ENCODE measurements at places on chromosomes 5 and 9.

- DNase-seq: no peak
Measured at GRCh38 chr9:132136151-132136780, 25.6 kb upstream of the NTNG2 start.

DNA sequence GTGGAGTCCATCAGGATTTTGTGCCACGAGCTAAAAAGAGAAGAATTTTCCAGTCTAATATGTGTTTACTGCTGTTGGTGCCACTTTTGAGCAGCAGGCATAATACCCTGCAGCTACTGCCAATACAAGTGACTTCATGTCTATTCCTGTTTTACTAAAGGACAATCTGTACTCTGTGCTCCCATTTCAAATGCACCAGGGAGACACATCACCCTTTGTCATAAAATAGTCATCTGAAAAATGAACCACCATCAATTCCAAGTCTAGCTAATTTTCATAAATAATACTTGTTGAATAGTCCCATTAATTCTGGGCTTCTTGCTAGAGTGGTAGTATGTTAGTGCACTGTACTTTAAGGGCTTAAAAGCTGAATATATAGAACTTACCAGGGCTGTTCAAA lies 8.9 kb upstream of the PKD2L2 start:
- no peak for DNase-seq

- DNase-seq: no peak
Measured at GRCh38 chr5:165328846-165329245, 1823.4 kb downstream of the MAT2B start.

GRCh38 chr9:136901516-136902258 lies 15.4 kb downstream of the TRAF2 start:
- peak; percentile 74 for DNase-seq

DNA sequence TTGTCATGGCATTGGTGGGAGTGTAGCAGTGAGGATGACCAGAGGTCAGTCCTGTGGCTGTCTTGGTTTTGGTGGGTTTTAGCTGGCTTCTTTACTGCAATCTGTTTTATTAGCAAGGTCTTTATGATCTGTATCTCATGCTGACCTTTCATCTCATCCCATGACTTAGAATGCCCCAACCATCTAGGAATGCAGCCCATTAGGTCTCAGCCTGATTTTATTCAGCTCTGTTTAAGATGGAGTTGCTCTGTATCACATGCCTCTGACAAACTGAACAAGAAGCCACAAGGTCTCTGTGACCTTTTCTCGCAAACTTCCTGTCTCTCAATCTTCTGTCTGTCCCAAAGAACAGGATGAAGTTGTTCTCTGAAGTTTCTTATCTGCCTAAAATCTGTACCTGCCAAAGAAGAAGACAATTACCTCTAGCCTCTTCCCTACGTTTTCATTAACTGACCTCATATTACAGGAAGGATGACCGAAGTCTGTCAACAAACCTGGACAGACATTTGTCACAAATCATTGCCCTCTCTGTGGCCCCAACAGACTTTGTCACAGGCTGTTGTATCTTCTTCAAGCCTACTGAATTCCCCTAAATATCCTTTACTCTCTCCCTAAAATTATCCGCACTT lies 284.2 kb upstream of the SEMA6A start:
- DNase-seq: no peak

GRCh38 chr9:114738581-114739316 lies 56.8 kb upstream of the TEX48 start:
- DNase-seq: peak; percentile 34

- DNase-seq: no peak
Measured at GRCh38 chr5:37172957-37173356, 76.2 kb downstream of the CPLANE1 start.

DNA sequence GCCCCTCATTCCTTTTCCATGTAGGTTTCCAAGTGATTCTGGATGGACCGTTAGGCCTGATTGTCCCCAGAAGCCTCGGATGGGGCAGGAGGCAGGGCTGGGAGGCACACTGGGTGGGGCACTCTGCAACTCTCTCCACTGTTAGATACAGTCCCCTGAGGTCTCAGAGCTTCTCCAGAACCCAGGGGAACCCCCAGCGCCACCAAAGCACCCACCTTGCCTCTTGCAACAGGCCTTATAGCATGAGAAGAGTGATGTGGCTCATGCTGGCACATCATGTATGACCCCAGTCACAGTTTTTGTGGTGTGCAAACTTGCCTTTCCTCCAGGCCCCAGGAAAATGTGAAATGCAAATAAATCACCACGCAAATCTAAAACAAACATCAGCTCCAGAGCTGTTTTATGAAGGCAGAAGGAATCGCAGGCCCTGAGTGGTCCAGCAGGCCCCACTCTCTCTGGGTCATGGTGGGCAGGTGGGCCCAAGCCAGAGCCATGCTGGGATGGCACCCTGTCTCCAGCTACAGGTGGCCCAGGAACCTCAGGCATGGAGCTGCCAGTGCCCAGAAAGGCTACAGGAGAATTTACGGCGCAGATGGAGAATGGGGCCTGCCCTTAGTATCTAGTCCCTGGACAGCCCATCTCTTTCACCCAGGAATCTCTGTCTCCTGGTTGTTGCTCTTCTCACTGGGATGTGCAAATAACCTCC lies 36.3 kb upstream of the CDKN2AIPNL start:
- no peak for DNase-seq

- DNase-seq: no peak
Measured at GRCh38 chr9:117523531-117524153, 108.8 kb upstream of the ASTN2 start.

DNA sequence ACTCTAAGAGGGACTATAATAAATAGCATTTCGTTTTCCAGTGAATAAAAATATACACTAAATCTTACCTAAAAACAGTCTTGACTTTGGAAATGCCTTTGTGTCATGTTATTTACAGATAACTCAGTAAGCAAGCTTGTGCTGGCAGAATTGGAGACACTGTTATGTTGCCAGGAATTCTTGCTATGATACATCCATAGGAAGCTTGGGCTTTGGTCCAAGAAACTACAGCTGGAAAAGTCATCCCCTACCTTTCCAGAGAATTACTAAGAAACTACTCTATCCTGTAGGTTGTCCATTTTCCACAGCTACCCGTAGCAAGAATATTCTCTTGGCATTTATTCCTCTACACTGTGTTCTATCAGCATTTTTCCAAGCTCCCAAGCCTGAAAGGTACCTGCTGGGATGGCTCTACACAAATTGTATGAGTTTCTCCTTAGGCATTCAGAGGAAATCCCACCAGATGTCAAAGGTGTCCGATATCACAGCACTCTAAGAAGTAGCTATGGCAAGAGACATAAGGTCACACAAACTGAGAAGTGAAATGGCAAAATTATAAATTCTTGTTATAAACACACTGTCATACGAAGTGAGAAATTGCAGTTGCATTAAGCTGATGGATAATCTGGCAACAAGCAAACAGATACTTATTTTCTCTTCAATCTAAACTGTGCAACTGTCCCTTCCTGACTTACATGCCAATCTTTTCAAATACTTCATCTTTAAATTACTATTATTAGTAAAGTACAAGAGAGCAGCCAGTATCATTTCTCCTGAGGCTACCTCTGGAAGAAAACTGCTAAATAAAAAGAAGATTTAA lies 68.5 kb downstream of the MCTP1 start:
- no peak for DNase-seq

DNA sequence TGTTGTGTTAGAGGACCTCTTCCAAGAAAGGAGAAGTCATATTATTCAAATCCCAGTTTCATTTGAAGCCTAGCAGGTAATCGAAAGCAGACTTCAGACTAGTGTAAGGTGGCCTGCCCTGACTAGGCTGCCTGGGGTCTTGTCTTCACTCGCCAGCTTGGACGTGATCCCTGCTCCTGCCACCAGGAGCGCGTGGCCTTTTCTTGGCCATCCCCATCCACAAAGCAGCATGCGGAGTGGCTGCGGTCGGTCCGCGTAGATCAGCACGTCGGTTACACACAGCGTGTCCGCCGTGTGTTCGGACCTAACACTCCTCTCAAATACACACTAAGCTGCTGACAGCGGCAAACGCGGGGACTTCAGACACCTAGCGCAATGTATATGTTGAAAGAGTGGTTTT lies 37.3 kb downstream of the CFAP77 start:
- DNase-seq: no peak

- no peak for DNase-seq
Measured at GRCh38 chr5:108564441-108564840, 182.5 kb upstream of the FBXL17 start.

GRCh38 chr5:150497274-150497988 lies 10.5 kb upstream of the NDST1 start:
- DNase-seq: no peak

DNA sequence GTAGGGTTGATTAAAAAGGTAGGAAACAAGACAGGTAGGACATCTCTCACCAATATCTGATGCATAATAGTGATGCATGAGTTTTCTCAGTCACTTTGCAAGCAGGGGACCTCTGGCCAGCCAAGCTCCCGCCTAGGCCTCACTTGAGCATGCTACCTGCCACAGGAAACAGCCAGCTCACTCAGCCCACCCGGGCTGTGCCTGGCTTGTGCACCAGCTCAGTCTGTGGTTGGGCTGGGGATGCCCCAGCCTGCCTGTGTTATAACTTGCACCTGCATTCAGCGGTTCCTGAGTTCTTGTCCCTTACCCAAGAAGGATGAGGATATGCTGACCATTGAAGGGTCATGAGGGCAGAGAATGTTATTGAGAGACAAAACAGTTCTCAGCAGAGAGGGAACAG lies 172.8 kb upstream of the PLCXD3 start:
- no peak for DNase-seq

GRCh38 chr9:116718111-116718510 lies 31.0 kb downstream of the TRIM32 start:
- no peak for DNase-seq

DNA sequence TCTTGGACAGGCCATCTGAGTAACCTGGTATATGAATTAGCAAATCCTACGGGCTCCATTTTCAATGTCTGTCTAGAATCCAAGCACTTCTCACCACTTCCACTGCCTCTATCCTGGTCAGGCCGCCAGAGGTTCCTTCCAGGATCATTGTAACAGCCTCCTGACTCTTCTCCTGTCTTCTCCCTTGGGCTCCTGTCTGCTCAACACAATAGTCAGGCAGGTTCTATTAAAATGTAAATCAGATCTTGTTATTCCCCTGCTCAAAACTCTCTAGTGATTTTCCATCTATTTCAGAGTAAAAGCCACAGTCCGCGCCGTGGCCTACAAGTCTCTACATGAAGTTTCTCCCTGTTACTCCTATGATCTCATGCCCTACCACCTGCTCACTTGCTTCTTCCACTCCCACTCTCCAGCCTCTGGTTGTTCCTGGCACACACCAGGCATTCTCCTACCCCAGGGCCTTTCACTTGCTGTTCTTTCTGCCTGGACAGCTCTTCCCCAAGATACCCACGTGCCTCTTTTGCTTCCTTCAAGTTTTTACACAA lies 21.7 kb downstream of the ZNF366 start:
- no peak for DNase-seq

GRCh38 chr9:69193685-69194032 lies 19.6 kb downstream of the TJP2 start:
- no peak for DNase-seq

DNA sequence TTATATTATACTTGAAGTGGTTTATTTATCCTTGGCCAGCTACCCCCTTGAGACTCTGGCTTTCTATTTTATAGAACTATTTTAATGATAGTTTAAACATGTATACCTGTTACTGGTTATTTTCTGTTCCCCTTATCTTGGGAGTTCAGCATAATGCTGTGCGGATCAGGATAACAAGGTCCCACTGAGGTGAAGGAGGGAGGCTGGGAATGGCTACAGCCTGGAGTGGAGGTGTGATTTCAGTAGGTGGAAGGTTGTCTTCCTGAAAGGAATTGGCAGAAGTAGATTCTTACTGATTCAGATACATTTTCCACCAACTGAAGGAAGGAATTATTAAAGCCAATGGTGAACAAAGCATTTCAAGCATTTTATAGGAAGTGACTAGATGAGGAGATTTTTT lies 38.9 kb downstream of the PAM start:
- DNase-seq: no peak

DNA sequence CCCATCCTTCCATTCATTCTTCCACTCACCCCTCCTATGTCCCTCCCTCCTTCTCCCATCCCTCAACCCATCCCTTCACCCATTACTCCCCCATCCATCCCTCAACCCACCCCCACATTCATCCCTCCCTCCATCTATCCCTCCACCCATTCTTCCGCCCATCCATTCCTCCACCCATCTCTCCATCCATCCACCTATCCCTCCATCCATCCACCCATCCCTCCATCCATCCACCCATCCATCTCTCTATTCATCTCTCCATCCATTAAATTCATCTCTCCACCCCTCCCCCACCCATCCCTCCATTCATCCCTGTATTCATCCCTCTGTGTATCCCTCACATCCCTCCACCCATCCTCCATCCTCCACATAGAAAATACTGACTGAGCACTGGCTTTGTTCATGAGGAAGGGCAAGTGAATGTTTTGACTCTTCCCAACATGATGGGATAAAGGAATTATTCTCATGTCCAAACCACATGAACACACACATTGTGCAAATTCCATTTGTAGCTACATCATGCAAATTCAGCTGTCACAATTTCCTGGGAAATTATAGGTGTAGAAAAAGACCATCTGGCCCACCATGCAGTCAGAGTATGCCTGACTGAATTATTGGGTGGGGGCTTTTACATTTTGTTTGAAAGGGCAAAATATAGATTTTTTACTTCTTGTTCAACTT lies 6.9 kb upstream of the VAV2 start:
- no peak for DNase-seq

GRCh38 chr9:5095795-5096194 lies 89.6 kb downstream of the INSL6 start:
- DNase-seq: no peak

- peak; percentile 29 for DNase-seq
Measured at GRCh38 chr5:108747774-108748400, at the start of gene FER. Gene FER (plus strand): TSS chr5:108747897. CDS start chr5:108798183, 50,286 bp downstream.

GRCh38 chr9:98192503-98193335 lies at the start of gene CORO2A:
Gene CORO2A (minus strand): TSS chr9:98192637. CDS start chr9:98157660, 34,977 bp downstream.
- peak; percentile 40 for DNase-seq

GRCh38 chr5:170737591-170737990 lies 45.9 kb upstream of the GABRP start:
- no peak for DNase-seq

DNA sequence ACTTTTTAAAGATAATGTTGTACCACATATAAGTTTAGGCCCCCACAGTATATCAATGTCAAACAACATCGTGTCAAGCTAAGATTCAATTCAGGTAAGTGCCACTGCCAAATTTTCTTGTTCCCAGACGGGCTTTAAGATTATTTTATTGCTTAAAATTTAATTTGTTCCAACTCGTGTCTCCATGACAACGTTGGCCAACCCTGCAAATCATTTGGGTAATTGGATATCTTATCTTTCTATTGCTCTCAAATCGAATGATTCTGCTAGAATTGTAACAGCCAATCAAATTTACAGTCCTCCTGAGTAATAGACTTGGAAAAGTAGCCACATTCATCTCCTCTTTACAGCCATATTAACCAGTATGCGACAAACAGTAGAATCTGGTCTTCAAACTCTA lies 19.5 kb downstream of the TLE1 start:
- no peak for DNase-seq
